ENCODE measurements at places on chromosomes 5 and 9.

DNA sequence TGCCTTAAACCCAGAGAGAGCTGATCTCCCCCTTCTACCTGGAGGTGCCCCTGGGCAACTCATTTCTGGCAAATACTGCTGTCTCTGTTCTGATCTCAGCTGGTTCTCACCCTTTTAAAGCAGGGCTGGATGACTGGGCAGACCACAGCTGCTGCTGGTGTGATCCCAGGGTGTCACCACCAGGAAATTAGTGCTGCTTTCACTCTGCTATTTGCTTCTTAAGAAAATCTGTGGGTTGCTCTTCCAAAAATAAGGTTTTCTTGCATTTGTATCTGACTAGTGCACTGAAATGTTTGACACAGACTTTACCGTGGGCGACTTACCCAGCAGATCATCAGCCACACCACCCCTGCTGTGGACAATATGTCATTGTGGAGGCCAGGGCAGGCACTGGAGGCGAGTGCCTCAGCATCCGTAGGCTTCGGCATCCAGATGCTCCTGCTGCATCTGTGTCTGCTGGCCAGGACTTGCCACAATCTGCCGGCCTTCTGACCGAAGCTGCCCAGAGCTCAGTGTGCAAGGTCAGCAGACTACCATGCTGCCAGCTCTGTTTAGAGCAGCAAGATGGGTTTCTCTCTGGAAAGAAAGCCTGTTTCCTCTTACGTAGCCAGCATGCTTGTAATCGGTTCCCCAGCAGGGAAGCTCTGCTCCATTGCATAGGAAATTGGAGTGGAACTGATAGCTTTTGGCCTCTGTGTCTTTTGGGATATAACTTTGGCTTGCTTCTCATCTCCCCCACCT, 13.6 kb downstream of the ARHGAP26 start:
- peak; percentile 64 for DNase-seq

DNA sequence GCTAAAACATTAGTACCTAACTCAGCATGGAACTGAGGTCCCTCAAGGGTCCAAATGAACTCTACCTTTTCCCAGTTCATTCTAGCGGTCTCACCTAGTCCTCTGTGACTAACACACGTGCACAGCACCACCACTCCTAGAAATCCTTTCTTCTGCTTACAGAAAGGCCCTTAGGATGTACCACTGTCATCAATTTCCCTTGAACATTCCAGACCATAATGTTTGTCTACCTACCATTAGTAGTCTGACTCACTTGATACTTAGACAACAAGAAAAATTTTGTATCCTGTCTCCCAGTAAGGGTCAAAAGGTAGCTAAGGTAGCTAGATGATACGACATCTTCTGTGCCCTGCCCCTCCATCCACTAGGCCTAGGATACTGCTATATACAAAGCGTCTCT, 166.6 kb downstream of the TSSK1B start:
- peak; percentile 28 for DNase-seq

GRCh38 chr5:2879701-2880100, 128.2 kb upstream of the IRX2 start:
- no peak for DNase-seq

DNA sequence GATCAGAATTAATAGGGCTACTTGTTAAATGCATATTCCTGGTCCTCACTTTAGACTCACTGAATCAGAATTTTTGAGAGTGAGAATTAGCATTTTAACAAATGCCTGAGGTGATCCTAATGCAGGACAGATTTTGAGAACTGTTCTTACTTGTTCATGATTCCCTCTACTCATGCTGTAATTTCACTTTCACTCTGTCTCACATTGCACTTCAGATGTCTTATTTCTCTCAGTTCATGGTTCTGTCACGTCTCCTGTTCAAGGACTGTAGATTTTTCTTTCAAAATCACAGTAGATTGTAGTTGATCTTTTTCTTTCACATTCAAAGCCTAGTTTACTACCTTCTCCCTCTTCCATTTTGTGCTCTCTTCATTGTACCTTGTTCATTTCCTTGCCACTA, 54.3 kb downstream of the ADGRV1 start:
- no peak for DNase-seq

GRCh38 chr5:88967633-88968585, 84.9 kb upstream of the MEF2C start:
- no peak for DNase-seq

DNA sequence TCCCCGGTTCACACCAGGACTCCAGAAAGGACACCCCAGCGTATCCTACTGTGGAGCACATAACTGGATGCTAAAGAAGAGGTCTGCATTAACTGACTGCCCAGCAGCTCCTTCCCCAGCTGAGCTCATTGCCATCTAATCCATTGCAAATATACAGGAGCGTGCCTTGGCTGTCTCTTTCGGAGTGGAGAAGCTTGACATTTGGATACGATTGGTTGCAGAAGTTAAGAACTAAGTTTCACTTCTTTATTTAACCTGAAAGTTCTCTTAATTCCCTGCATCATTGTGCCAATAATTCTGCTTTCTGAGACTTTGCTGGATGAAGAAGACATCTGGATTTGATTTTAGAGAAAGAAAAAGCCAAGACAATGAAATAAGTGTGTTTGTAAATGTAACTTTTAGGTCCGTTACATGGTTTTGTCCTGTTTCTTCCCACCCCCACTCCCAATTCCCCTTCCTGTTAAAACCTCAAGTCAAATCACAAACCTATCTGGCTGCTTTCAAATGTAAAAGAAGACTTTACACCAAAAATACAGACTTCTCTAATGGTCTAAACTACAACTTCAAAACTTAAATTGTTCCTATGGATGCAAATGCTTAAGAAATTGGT, 33.9 kb downstream of the TAS2R1 start:
- DNase-seq = no peak

- DNase-seq = no peak
Observed at GRCh38 chr5:113223831-113224604, 210.8 kb downstream of the TSSK1B start.

DNA sequence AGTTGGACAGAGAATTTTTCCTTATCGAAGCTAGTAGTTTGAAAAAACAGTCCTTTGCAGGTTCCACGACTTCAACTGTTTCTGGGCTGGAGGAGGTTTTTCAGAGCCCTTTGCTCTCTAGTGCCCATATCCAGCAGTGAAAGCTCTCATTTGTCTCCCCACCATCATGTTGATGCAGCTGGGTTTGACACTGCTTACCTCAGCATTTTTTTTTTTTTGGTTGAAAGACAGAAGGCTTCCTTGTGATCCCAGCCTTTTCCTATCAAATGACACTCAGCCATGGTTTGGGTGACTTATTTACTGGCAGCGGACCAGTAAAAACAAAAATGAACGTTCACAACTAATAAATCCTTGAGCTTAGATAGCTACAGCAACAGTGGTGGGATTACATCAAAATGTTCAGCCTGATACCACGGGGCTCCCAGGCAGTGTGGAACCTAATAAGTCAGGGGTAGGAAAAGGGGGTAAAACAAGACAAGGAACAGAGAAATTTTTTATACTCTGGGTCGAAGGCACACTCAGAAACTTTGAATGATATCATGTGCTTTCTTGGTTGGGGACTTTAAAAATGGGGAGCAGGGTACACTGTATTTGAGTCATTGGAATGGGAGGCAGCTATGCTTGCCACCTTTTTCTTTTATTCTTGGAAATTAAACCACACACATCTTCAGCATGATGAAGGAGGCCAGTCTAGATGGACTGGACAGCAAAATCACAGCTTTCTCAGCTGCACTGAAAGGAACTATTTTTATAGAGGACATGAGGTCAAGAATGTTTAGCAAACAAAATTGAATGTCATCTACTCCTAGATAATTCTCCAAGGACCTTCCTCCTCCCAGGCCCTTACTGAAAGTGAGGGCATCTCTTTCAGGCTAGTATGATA, 308.9 kb upstream of the MPDZ start:
- no peak for DNase-seq

DNA sequence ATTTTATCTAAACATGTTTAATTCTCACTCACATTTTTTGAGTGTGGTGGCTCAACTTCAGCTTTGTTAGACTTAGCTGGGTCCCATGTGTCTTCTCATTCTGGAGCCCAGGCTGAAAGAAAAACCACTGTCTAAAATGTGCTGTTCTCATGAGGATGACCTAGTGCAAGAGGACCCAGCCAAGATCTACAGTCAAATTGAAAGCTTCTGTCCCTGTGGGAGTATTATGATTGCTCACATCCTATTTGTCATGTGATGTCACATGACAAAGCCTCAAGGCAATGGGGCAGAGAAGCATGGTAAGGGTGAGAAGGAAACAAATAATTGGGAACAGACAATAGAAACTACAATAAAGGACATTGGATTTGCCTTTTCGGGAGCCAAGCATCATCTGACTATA, 113.4 kb upstream of the ASTN2 start:
- no peak for DNase-seq

DNA sequence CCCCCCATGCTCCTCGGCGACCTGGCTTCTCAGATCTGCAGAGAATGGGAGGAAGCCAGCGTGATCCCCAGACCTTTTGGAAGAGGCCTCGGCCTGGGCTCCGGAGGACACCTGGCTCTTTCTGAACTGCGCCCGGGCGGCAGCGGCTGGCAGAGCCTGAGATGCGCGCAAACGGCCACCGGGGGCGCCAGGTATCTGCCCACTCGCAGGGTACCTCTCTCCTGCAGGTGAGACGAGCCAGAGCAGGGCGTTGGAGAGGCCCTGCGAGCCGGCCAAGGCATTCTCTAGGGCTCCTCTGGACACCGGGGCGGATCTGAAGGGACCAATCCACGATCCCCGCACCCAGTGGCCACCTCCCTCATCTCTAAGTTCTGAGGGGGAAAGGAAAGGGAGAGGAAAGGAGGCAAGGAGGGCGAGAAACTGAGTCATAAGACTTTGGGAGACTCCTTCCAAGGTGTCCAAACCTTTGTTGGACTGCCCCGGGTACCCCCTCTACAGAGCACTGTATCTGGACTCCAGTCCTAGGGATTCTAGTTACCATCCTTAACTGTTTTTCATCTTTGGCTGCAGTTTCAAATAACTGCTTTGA, 55.0 kb upstream of the SLC46A2 start:
- peak; percentile 92 for DNase-seq

GRCh38 chr5:91329283-91329682, 53.8 kb downstream of the ARRDC3 start:
- DNase-seq = no peak

- peak; percentile 5 for DNase-seq
Observed at GRCh38 chr9:121999556-121999955, 93.6 kb downstream of the TTLL11 start.

- DNase-seq = no peak
Observed at GRCh38 chr9:110942522-110942921, 95.7 kb downstream of the LPAR1 start.

DNA sequence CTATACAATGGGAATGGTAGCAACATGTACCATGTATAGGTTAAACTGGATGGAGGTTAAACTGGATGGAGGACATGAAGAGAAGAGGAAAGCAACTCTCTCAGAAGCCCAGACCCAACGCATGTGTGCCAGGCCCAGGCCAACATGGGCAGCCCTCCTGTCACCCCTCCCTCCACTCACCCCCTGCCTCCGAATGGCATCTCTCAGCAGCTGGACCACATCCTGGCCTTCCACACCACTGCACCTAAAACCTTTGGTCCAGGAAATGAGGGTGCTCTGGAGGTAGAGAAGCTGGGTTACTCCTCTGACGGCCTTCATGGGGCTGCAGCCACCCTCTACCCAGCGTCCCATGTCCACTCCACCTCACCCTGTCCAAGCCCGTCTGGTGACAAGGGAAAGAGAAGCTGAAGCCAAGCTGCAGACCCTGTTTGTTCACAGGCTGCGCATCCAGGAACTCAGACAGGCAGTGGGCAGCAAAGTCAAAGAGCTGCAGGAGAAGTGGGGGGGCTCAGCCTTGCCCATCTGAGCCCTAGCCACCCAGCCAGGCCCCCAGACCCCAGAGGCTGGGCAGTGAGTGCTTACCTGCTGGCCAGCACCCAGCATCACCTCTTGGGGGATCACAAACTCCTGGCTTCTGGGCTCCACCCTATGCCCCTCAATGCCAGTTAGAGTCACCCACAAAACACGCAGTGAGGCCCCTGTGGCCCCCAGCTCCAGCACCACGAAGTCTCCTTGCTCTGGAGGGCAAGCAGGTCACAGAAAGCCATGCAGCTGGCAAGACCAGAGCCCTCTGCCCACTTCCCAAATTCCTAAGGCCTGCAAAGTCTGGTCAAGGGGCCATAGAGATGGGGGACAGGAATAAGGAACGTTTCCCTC, 8.5 kb downstream of the HK3 start:
- DNase-seq = no peak

DNA sequence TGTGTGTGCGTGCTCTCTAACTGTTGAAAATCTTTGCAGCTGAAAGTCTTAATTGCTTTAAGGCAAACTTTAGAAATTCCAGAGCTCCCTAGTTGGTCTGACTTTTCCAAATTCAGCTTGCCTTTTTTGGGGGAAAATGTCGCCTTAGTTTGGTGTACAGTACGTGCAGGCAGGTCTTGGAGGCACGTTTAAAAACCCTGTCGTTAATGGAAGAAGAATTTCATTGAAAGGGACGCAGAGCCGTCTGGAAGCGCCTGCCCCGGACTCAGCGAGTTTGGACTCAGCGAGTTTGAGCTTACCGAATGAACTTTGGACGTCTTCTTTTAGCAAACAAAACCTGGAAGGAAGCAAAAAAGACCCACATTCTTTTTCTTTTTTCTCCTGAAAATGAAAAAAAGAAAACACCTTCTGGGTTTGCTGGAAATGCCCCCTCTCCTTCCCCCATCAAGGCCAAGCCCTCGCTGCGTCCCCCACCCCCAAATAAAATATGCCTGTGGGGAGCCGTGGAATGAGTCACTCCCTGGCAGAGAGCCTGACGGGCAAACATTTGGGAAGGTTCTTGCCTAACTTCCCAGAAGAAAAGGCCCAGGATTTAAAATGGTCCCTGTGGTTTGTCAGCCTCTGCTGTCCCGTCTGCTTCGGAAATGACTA, 1.5 kb downstream of the NEK6 start:
- DNase-seq = no peak

GRCh38 chr9:84270847-84271530, 69.6 kb downstream of the SLC28A3 start:
- DNase-seq = no peak

GRCh38 chr5:39301406-39301805, 62.9 kb downstream of the C9 start:
- DNase-seq = no peak

DNA sequence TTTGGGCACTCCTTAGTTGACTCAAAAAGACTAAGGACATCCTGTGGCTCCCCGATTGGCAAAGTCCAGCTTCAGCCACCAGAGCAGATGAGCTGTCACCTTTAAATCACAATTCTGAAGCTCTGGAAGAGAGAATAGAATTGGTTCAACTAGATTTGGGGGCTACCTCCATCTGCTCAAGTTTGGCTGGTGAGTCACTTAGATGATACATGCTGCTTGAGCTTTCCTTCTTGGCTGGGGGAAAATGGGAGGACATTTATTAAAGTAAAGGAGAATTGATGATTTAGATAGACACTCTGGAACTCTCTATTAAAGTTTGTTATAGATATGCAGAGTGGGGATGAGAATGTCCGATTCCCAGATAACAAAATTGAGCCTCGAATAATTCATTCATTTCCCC, 30.0 kb upstream of the GRIA1 start:
- no peak for DNase-seq

DNA sequence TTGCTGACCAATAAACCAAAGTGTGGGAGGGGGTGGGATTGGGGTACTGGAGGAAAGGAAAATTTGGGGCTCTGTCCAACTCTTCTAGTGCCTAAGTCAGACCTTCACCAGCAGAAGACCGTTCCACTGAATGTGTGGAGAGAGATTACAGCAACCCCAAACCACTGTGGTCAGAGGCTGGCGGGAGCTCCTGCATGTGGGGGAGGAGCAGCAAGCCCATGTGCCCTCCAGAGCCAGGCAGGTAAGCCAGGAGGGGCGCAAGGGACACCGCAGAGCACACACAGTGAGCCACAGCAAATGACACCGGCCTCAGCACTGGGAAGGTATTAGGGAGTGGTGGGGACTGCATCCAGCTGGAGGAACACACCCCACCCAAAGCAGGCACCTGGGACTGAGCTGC, 62.9 kb downstream of the SMIM23 start:
- no peak for DNase-seq
